ENCODE measurements at places on chromosomes 11 and 22.

DNA sequence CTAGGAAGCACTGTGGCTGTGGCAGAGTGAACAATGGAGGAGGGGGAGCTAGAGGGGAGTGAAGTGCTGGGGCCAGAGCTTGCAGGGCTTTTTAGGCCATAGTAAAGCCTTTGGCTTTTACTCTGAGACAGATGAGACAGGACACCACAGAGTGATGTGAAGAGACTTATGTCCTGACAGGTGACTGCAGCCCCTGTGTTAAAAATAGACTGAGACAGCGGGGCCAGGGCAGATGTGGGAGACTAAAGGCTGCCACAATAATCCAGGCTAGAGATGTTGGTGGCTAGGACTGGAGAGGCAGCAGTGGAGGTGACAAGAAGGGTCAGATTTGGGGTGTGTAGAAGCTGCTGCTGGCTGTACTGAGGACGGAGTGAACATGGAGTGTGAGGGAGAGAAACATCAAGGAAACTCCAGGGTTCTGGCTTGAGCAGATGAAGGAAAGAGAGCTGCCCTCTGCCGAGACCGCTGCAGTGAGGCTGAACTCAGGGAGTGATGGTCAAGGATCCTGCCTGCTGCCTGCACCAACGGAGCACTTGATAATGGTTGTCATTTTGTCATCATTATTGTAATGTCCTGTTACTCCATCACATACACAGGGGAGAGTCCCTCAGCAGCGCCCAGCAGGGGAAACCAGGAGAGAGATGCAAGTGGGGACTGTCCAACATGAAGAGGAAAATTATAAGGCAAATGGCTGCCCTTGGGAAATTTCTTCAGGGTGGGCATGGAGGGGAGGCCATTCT, 27.4 kb downstream of the SLC43A1 start:
- no peak for DNase-seq

- DNase-seq = no peak
Observed at GRCh38 chr22:31019191-31019930, 50.3 kb downstream of the TUG1 start.

GRCh38 chr11:47127213-47127612, 49.5 kb downstream of the ARFGAP2 start:
- no peak for DNase-seq

DNA sequence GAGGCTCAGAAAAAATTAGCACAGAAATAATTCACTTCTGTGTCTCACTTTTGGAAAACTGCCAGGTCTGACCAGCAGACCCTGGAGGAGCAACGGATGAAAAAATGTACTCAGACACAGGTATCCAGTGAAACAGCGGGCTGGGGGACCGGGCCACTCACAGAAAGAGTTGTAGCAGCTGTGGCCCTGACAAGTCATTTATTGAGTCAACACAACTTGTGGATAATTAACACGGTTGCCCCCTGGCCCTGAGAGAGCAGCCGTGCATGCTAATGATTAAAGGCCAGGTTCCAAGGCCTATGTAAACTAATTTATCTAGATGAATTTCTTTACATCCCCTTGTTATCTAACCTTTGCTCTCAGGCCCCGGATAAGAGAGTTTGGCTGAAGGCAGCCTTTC, 131.3 kb downstream of the AASDHPPT start:
- no peak for DNase-seq

GRCh38 chr22:19665784-19666672, 48.3 kb upstream of the SEPTIN5 start:
- DNase-seq = no peak

GRCh38 chr11:113895367-113896155, 9.0 kb upstream of the HTR3B start:
- no peak for DNase-seq

GRCh38 chr22:24115247-24116207, 65.8 kb upstream of the SUSD2 start:
- DNase-seq = no peak

GRCh38 chr22:45483918-45484499, 18.7 kb upstream of the FBLN1 start:
- DNase-seq = no peak

DNA sequence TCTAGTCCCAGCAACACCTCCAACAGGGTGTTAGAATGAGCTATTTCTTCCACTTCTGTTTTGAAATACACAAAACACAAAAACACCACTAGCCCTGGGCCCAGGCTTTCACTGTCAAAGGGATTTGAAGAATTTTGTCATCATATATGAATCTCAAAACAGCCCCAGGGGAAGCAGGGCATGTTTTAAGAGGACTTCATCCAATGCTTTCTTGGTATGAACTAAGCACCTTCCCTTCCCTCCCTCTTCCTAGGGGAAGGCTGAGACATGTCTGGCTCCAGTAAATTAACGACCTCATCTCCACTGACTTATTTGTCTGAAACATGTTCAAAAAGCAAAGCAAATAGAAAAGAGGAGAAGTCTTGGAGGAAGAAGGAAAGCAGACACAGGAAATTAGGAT, 75.7 kb upstream of the INCENP start:
- no peak for DNase-seq

GRCh38 chr11:128596250-128596649, 8.9 kb upstream of the ETS1 start:
- DNase-seq = no peak

DNA sequence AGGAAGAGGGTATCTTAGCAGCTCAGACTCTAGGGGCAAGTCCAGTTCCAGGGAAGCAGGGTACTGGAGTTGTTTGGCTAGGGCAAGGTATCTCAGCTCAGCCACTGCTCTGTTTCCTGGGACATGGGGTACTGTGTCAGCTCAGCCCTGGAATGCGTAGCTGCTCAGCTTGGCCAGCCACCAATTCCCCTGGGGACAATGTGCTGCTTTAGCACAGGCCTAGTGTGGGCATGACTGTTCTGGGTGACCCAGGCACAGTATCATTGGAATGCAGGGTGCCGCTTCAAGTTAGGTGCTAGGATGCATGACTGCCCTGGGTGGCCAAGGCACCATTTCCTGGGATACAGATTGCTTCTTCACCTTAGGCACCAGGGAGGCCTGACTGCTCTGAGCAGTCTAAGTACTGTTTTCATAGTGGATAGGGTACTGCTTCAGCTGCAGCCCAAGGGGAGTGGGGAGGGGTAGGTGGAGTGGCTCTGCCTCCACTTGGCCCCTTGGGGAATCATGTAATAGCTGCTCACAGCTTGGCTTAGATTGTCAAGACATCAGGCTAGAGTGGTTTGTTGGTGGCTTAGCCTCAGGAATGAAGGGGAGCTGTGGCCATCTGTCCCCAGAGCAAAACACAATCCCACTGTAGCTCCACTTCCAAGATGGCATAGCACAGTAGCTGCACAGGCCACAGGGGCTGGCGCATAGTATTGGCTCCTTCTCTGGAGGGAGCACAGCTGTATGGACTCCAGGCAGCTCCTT, 36.0 kb downstream of the MADD start:
- no peak for DNase-seq

- DNase-seq = no peak
Observed at GRCh38 chr22:25959818-25960774, 209.2 kb upstream of the SEZ6L start.

- no peak for DNase-seq
Observed at GRCh38 chr11:6397156-6397555, 6.9 kb downstream of the SMPD1 start.
